ENCODE measurements at places on chromosomes 6 and 20.

- no peak for DNase-seq
Observed at GRCh38 chr6:152273638-152274037, 363.5 kb downstream of the SYNE1 start.

DNA sequence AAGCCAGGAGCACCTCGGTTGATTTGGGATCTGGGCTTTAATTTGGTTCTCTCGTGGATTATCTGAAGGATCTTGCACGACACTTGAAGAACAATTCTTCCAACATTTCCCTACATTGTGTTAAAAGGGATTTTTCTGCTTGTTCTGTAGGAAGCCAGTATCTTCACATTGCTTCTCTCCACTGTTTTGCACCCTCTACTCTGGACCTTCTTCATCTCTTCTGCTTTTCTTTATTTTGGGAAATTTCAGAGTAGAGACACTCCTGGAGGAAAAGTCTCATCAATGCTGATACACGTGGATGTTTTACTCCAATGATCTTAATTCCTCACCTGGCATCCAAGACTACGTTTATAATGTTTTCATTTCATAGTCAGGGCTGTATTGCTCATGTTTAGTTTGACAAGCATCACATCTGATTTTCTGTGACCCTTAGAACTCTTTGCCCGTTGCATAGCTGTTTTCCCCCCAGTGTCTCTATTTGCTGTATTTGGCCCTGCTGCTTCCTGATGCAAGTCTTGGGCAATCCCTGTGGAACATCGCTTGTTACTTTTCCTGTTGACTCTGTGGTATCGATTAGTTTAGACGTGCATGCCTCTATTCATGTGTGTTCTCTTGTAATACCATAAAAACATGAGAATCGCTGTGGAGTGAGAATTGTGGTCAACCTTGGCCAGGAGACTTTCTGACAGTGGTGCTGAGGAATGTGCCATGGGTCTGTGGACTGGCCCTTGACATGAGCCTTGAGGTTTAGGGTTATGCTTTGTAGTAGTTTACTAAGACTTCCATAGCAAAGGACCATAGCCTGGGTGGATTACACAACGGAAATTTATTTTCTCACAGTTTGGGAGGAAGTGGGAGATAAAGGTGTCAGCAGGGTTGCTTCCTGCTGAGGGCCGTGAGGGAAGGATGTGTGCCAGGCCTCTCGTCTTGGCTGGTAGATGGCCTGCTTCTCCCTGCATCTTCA is 12.5 kb downstream of the PLCB1 start:
- no peak for DNase-seq

DNA sequence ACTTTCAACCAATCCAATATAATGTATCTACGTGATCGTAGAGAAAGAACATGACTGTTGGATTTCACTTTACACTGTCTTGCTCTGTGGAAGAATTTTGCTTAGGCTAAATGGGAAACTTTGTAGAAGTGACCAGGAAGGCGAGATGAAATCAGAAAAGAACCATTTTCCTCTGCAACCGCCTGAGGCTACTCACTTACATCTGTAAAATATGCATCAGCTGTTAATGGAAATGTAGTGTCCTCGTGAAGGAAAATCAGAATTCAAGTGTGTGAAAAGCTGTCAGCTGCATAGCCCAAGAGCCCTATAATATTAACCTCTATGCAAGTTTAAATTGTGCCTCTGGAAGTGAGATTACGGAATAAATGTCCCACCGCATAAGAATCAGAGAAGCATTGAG is 277.9 kb downstream of the C6orf118 start:
- DNase-seq = no peak

GRCh38 chr6:43964659-43965570 is 162.3 kb downstream of the MRPL14 start:
- DNase-seq = no peak

GRCh38 chr20:38973645-38974044 is 11.5 kb downstream of the DHX35 start:
- DNase-seq = no peak

DNA sequence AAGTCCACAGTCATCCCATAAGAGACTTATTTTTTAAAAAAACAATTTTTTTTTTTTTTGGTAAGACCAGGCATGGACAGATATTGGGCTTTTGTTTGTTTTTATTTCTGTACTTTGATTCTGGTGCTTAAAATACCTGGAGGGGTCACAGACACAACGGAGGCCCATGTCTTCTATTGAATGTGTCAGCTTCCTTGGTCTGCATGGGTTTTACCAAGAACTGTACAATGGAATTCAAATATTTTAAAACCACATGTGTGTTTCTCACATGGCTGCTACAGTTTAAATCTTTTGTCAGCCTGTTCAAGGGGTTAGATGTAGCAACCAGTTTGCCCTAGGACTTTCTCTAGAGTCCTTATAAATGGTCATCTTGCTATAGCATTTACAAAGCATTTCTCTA is 139.8 kb downstream of the SOX4 start:
- no peak for DNase-seq

- DNase-seq = peak; percentile 66
Observed at GRCh38 chr6:32244946-32245398, 21.1 kb upstream of the NOTCH4 start.

DNA sequence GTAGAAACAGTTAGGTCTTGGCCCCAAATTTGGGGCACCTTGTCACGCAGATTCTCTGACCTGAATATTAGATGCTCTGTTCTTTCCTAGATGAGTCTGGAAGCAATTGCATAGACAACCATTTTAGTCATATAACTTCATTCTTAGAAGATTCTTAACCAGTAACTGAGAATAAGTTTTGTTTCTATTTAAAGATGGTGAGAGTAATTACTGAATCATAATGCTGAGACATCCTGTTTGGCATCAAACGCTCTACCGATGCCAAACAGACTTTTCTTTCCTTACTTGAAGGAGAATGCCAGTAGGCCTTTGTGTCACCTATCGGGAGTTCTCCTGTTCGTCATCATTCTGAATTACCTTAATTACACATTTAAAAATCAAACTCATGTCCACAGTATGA is 131.6 kb upstream of the ID4 start:
- DNase-seq = no peak

DNA sequence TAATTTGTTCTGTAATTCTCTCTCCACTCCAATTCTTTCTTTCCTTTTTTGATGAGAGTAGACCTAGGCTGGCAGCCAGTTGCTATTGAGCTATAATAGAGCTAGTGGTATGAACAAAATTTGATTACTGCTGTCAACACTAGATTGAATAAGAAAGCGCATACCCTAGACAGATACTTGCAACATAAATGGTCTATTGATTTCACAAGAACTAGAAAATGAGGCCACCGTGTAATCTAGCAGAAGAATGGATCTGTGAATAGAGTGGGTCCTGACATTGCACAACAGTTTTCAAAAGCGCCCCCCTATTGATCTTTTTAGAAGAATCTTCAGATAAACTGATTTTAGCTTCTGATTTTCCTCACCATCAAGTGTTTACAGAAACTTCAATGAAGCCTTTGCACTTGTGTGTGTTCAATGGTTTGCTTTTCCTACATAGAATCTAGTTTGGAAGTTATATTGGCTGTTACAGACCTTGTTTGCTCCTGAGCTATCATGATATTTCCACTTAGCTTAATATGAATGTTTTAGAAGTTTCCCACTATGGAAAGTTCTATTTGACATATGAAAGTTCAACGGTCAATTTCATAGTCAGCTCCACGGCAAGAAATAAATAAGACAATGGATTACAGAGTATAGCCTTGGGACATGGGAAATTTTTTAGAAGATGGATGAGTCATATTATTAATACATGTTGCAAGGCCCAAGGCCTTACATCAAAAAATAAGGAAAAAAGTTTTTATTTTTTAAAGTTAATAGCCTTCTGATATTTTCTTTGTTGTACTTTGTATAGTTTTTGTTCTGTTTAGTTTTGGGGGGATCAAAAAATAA is 55.6 kb downstream of the UTRN start:
- no peak for DNase-seq

DNA sequence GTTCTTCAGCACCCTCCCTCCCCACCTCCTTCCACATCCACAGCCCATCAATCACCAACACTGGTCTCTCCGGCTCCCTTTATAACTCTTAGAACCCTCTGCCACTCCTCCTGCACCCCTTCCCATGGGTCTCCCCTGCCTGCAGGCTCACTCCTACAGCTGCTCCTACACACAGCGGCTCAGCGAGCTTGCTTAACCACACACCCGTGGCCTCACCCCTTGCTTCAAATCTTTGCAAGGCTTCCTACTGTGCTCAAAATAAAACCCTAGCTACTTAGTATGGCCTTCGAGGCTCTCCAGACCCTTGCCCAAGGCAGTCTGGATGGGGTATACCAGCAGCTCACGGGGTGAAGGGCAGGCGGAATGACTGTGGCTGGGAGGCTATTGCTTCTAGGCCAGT is 63.7 kb downstream of the JPH2 start:
- DNase-seq = no peak

DNA sequence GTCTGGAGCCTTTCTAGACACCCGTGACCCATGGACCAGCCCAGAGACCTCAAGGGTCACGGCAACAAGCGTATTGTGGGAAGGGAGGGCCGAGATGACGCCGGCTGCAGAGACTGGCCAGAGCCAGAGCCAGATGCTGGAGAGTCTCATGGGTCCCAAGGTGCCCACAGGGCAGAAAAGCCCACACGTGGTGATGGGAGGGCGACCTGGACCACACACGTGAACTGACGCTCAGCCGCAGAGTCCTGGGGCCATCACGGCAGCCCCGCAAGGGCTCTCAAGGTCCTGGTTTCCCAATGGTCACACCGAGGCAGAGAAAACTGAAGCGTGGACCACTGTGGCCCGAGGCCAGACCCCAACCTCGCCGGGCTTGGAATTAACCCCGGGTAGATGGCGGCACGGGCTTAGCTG is 92.6 kb downstream of the YTHDF1 start:
- DNase-seq = no peak

DNA sequence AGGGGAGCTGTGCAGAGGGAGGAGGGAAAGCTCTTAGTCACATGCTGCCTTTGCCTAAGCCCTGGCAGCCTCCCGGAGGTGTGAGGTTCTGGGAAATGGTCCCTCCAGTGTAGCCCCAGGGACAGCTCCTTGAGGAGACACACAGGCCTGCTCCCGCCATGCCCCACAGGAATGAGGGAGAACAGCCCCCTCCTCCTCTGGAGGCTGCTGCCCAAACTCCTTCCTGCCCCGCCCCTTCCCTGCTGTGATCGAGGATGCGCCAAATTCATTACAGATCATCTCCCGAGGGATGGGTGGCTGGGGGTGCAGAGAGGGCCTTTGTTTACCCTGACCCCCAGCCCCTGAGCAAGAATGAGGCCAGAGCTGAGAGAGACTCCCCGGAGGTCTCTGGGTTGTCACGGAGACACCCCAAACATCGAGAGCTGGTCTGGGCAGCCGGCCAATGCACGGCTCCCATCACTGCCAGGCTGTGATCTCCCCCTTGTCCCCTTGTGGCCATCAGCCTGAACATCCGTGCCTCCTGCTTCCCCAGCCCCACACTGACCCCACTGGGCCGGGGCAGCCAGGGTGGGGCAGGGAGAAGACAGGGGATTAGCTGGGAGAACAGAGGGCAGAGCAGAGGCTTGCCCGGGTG is 8.4 kb downstream of the CYP21A2 start:
- DNase-seq = no peak

- no peak for DNase-seq
Observed at GRCh38 chr20:58449681-58450221, 60.7 kb downstream of the VAPB start.

DNA sequence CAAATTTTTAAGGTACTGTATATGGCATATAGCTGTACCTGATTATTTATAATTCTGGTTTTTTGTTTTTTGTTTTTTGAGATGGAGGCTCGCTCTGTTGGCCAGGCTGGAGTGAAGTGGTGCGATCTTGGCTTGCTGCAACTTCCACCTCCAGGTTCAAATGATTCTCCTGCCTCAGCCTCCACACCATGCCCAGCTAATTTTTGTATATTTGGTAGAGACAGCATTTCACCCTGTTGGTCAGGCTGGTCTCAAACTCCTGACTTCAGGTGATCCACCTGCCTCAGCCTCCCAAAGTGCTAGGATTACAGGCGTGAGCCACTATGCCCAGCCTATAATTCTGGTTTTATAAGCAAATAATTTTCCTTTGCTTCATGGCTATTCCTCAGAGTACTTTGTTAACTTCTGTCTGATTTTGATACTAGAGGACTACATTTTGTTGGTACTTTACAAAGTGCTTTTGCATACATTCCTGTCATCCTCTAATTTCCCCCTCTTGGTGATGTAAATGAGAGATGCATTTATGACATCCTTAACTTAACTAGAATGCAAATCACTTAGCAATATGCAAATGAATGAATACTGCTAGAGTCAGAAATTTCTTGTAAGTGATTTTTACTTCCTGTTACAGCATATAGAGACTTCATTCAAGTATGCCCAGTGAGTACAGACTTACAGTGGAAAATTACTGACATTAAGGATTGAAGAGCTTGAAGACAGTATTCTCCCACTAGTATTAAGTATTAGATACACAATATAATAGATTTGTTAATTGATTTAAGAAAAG is 35.7 kb upstream of the ARID1B start:
- no peak for DNase-seq

DNA sequence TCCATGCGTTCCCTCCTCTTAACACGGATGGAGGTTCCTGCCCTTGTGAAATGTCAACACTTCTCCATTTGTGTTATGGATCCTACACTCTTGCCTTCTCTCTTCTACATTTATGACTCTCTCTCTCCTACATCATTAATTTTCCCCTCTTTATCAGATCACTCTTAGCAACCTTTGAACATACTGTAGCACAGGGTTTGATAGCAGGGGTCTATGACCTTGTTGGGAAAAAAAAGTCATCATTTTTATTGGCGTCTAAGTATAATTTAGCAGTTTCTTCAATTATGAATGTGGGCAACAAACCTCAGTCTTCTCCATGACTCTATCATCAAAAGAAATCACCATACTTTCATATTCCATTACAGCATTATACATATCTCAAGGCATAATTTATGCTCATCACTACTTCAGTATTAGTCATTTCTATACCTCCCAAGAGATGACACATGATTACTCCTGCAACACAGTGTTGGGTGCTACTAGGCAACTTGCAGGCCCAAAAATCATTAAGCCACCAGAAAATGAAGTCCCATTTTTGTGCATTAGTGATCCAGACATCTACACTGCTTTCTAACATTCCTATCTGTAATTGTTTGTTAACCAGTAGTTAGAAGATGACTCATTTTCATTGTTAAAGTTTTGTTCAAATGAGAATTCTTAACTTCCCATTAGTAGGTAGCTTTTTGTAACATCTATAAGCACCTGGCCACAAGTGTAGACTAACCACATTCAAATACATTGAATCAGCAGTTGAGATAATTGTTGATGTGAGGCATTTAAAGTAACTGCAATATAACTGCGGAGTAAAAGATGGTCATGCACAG is 9.5 kb downstream of the CYP39A1 start:
- DNase-seq = no peak

DNA sequence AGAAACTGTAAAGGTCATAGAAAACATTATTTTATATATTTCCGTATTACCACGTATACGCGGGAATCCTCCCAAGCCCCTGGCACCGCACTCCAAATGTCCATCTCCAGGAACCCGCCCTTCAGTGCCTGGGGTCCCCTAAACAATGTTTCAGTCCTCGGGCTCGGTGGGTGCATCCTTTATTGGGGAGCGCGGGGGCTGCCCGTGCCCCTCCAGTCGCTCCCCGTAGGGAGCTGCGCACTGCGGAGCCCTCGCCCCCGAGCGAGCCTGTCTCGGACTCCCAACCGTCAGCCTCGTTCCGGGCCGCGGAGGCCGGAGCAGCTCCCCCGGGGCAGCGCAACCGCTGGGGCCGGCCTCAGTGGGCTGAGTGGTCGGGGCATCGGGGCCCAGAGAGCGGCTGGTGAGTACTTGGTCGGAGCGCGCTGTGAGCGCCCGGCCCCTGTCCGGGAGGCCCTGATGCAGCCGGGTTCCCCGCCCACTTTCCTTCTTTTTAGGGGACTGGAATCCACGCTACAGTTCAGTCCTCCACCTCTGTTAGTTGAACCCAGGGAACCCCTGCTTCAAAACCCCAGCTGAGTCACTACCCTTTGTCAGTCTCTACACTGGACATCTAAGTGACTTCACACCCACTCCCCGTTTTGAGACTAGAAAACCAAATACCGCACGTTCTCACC is at the start of gene DNAH8:
TSS of gene DNAH8 (plus strand) at position 296 of the 674 bp plus-strand sequence. CDS start 7,499 bp downstream, outside the sequence.
- peak; percentile 14 for DNase-seq
